ENCODE measurements at places on chromosomes 5 and 9.

GRCh38 chr9:4936277-4936676 is 48.8 kb upstream of the JAK2 start:
- DNase-seq: no peak

- no peak for DNase-seq
Observed at GRCh38 chr9:84538879-84539278, 130.7 kb upstream of the NTRK2 start.

DNA sequence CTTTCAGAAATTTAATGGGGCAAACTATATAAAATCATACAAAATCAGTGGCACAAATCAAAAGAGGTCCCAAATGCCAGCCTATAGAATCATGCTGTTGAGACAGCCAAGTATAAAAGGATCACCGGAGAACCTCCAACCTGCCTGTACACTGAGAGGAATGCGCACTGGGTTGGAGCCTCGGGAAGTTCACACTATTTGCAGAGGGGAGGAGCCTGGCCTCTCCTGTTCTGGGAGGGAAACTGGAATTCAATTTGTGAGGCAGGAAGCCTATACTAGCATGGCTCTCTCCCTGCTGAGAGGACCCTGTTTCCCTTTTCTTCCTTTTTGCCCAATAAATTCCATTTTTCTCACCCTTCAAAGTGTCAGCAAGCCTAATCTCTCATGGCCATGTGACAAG is 406.0 kb downstream of the HINT1 start:
- DNase-seq: no peak

GRCh38 chr5:138083702-138084101 is at the start of gene WNT8A:
TSS of gene WNT8A (plus strand) at chr5:138084033. CDS start at chr5:138084128, 95 bp downstream.
- DNase-seq: no peak

GRCh38 chr5:159899067-159900049 is 16.9 kb upstream of the ADRA1B start:
- no peak for DNase-seq

GRCh38 chr5:85293145-85293785 is 908.6 kb upstream of the EDIL3 start:
- DNase-seq: no peak

DNA sequence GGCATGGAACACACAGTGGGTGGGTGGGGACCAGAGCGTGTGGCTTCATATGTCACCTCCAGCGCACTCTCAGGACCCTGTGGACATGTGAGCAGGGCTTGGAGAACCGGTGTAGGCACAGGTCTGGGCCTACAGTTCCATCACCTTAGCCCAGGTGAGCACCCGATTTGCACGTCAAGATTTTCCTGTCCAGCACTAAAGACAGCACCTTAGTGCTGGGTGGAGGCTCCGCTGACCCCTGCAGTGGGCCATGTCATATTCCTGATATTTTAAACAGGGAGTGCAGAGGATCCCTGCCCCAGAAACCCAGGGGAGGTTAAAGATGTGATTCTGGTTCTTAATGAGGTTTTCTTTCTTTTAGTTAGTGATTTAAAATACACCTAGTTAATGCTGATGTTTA is 356.0 kb upstream of the IRX4 start:
- no peak for DNase-seq

GRCh38 chr5:114473541-114473940 is 111.7 kb downstream of the KCNN2 start:
- no peak for DNase-seq

- no peak for DNase-seq
Observed at GRCh38 chr5:100551183-100551582, 16.0 kb downstream of the FAM174A start.

- no peak for DNase-seq
Observed at GRCh38 chr5:176954050-176954449, 52.5 kb downstream of the UIMC1 start.

GRCh38 chr5:83199126-83199525 is 121.8 kb downstream of the XRCC4 start:
- no peak for DNase-seq

DNA sequence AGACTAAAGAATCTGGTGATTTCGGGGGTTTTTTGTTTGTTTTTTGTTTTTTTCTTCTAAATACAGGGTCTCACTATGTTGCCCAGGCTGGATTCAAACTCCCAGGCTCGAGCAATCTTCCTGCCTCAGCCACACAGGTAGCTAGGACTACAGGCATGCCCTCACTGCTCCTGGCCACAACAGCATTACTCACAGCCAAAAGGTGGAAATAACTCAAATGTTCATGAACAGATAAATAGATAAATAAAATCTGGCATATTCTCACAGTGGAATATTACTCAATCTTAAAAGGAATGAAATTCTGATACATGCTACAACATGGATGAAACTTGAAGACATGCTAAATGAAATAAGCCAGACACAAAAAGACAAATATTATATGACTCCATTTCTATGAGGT is 19.8 kb upstream of the RAD23B start:
- no peak for DNase-seq

GRCh38 chr5:9549941-9550340 is 4.1 kb upstream of the SEMA5A start:
- no peak for DNase-seq

DNA sequence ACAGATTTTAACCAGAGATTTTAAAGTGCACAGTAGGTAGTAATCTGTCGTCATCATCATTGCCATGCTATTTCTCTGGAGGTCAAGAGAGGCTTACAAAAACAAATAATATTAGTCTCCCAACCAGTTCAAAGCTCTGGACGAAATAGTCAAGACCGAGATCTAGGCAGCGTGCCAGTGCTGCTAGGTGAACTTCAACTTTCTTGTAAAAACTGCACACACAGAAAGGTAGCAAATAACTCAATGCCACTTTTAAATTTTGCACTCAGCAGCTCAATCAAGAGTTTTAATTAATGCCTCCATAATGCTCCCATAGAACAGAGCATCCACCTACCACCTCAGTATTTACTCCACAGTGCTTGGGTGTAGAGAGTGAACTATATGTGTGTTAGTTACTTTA is 656.8 kb downstream of the IRX1 start:
- no peak for DNase-seq

- no peak for DNase-seq
Observed at GRCh38 chr9:134784577-134785305, 95.9 kb upstream of the FCN2 start.

DNA sequence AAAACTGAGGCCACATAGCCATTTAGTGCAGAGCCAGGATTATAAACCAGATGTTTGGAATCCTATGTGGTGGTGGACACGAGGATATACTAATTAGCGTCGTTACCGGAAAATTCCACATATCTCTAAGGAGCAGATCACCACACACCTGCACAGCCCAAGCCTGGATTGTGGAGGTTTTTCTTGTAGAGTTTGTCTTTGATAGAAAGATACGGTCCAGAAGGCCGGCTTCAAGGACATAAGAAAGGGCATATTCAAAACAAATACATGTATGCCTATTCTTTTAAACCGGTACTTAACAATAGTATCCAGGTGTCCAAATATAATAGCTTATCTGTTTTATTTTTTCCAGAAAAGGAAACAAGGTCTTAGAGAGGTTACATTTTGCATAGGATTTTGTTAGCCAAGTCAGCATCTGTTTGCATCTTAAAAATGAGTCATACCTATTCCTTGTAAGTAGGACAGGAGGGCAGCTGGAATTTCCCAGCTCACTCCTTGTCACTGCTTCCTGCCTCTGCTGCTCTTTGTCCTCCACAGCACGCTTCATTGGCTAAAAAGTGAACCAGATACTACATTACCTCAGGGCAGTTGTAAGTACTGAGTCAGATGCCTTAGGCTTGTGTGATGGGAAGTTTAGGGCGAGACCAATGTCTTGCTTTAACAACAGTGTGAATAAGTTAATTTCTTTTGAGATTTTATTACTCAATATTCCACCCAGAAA is 3.6 kb downstream of the TMC1 start:
- peak; percentile 99 for DNase-seq

GRCh38 chr9:111023128-111023527 is 15.1 kb downstream of the LPAR1 start:
- no peak for DNase-seq

GRCh38 chr9:37198831-37199230 is 78.5 kb downstream of the ZCCHC7 start:
- DNase-seq: no peak

DNA sequence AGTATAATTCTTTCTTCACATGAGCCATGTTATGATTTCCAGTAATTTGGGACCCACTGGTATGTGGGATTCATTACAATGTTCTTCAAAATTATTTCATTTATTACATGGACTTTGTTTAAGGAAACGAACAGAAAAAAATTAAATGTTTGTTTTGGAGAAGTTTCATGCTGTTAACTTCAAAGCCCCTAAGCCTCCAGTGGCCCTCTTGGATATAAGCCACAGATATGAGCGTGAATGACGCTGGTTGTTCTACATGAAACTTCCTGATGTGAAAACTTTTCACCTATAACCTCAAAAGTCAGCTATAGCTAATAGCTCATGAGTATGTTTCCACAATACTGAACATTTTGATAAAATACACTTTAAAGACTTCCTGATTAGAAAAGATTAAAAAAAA is 334.2 kb downstream of the PDE4D start:
- DNase-seq: no peak

DNA sequence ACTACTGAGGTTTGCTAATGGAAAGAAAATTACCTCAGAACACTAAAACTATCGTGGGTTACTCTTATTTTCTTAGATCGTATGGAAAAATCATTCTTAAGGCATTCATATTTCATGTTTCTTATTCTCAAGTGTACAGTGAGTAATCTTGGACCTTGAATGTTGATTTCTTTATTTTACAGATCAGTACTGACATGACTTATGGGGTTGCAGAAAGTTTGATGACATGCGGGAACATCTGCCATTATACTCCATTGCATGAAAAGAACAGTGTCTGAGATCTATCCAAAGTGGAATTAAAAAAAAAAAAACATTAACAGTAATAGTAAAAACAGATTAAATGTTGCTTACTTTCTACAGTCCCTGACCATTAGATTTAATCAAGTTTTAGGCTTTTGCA is 1290.2 kb upstream of the WWC1 start:
- DNase-seq: no peak

GRCh38 chr5:52356311-52356918 is 431.3 kb upstream of the ITGA1 start:
- DNase-seq: peak; percentile 26

DNA sequence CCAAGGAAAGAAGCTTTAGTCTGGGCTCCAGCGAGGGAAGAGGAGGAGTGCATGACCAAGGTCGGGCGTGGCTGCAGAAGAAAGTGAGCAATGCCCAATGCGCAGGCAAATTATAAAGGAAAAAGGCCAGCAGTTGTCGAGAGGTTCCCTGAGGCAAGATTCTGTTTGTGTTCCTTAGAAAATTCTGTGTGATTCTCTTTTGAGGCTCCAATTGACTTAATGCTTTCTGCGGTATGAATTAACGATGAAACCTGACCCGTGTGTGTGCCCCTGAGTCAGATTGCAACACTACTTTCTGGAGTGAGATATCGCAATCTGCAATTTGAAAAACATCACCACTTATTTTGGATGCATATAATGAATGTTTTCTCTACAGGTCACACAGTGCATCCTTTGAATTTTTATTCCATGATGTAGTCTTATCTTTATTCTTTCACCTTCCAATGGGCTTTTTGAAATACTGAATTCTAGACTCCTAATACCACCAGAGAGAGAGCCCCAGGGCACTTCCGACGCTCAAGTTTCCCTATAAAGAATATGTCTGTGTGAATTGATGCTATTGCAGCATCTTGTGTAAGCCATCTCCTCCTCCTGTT is 117.9 kb upstream of the IL6ST start:
- no peak for DNase-seq

DNA sequence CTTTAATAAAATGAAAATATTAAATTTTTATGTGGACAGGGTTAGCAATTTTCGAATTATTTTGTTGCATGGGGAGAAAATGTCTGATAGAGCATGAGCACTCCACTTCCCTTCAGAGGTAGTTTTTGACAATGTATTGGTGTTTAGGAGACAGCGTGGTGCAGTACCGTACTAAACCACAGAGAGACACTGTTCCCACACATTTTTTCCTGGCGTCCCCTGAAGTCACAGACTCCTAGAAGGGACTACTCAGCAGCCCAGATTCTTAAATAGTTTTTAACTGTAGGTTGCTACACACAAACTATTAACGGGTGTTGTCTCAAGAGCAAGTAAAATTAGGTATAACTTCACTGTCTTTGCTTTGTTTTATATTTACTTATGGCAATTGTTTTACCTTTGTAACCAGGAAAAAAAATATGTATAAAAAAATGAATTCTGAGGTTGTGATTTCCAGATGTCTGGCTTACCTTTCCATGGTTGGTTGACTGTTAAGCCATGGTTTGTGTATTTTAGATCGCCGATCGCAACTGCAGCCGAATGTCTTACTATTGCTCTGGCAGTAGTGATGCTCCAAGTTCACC is 171.2 kb downstream of the DOCK8 start:
- peak; percentile 59 for DNase-seq

DNA sequence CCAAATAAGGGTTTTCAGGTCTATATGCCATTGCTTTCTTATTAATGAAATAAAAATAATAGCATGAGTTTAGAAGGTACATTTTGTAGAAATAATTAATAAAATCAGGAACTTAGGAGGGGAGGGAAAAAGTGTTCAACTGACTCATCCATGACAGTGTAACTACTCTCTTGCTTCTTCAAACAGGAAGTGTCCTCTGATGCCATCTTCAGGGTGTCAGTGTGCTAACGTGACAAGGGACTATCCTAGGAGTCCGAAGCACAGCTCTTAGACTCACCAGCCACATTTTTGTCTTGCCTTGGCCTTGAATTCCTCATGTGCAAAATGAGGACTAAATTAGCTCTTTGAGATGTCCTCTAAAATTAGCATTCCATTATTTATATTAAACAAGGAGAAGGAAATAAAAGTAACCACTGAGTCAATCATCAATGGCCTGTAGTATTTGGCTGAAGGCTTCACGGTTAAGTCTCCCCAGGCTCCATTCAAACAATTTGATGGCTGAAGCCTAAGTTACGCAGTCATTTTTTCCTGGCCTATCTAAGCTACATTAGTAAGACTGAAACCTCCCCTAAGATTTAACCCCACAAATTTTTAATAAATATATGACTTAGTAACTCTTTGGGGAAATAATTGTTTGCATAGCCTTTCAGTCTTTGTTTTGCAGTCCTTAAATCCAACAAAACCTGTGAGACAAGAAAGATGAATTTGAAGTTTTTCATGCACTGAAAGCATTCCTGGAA is 151.1 kb downstream of the ARL15 start:
- no peak for DNase-seq

DNA sequence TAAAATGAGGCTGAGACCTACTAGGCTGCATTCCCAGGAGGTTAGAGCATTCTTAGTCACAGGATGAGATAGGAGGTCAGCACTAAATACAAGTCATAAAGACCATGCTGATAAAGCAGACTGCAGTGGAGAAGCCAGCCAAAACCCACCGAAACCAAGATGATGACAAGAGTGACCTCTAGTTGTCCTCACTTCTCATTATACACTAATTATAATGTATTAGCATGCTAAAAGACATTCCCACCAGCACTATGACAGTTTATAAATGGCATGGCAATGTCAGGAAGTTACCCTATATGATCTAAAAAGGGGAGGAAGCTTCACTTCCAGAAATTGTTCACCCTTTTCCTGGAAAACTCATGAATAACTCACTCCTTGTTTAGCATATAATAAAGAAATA is 88.6 kb downstream of the PLPPR1 start:
- peak; percentile 80 for DNase-seq

DNA sequence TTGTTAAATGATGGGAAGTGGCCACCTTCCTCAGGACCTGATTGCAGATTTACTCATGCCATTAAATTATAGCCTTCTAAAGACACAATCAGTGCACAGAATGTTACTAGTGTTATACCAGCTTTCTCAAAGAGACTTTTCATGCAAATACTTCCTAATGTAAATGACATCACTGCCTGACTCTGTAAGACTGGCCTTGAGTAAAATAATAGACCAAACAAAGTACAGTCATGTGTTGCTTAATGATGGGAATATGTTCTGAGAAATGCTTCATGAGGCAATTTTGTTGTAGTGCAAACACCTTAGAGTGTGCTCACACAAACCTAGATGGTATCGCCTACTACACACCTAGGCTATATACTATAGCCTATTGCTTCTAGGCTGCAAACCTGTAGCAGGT is 17.0 kb upstream of the C1QTNF3 start:
- no peak for DNase-seq
